ENCODE measurements at places on chromosomes 4 and X.

DNA sequence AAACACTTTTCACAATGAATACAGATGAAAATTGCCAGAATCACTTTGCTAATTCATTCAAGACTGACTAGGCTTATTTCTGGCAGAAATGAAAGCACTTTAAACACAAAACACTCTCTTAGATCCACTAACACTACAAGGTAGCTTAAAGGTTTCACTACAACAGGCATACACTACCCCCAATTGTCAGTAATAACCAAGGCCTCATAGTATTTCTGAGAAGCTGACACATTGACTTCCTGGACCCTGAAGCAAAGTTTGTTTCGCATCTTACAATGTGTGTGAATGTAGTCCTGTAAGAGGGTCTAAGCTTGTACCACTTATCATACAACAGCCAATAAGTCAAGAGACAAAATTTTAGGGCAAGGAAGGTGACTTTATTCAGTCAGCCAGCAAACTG is 129.9 kb upstream of the FMR1 start:
- DNase-seq = no peak

GRCh38 chrX:118503260-118504041 is 7.8 kb downstream of the DOCK11 start:
- DNase-seq = no peak

- DNase-seq = peak; percentile 24
These were observed 4.8 kb downstream of the MSANTD1 start for GRCh38 chr4:3253808-3254207.

GRCh38 chrX:20311505-20311904 is 44.8 kb upstream of the RPS6KA3 start:
- no peak for DNase-seq
